ENCODE measurements at places on chromosomes 12 and 14.
A peak's percentile ranks its signal among the peaks of the same experiment; 100 is the strongest.

- DNase-seq: no peak
Measured at GRCh38 chr12:108400481-108400880, 61.4 kb upstream of the CMKLR1 start.

- DNase-seq: no peak
Measured at GRCh38 chr12:31207799-31208465, 118.0 kb downstream of the SINHCAF start.

- no peak for DNase-seq
Measured at GRCh38 chr12:51643951-51644350, 52.9 kb downstream of the SCN8A start.

- no peak for DNase-seq
Measured at GRCh38 chr14:39984323-39984722, 552.1 kb upstream of the FBXO33 start.

DNA sequence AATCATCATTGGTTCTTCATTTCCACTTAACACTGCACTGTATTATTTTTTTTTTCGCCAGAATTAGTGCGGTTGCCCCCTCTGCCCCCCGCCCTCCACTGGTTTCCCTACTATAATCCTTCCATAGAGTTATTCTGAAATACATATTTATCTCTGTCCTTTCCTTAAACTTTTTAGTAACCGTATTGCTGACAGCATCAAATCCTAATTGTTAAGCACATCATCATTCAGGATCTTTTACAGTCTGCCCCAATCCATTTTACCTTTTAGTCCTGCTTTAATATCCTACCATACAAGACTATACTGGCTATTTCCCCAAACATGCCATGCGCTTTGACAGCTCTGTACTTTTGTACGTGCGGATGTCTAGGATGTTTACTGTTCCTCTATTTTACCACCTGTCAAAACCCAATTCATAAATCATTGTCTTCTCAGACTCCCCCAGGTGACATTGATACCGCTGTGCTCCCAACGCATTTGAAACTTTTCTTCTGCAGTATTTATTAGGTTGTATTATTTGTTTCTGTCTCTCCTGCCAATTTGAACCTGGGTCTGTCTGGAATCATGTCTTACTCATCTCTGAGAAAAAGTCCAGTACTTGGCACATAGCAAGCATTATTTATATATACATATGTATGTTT is 1.0 kb downstream of the FGFR1OP2 start:
- DNase-seq: no peak

GRCh38 chr12:72901685-72902084 is 629.5 kb downstream of the TRHDE start:
- DNase-seq: no peak

DNA sequence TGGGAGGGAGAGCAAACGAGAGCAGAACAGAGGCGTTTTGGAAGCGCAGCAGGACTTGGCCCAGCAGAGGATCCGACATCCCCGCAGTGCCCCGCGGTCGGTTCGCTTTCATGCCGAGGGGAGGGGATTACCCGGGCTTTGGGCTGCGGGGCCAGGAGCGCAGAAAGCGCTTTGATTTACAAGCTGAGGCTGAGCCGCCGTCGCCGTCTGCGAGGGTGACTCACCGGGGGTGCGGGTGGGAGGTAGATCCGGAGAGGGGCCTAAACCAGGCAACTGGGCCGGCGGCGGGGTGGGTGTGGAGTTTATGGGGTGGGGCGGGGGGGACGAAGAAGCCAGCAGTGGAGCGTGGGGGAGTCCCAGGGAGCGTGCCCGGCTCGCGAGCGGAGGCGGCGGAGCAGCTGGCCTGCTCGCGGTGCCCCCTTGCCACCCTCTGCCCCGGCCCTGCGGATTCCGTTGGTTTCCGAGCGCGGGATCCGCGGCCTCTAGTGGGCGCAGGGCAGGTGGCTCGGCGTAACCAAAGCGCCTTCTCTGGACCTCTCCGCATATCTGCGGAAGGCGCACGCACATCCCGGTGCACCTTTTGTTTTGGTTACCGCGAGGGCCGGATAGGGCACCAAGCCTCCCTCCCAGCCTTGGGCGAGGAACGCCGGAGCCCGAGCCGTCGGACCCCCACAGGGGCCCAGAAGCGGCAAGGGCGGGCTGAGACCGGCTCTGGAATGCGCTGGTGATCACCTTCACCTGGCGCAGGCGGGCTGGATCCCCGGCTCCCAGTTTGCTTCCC is 2.6 kb downstream of the SIX4 start:
- peak; percentile 26 for DNase-seq

DNA sequence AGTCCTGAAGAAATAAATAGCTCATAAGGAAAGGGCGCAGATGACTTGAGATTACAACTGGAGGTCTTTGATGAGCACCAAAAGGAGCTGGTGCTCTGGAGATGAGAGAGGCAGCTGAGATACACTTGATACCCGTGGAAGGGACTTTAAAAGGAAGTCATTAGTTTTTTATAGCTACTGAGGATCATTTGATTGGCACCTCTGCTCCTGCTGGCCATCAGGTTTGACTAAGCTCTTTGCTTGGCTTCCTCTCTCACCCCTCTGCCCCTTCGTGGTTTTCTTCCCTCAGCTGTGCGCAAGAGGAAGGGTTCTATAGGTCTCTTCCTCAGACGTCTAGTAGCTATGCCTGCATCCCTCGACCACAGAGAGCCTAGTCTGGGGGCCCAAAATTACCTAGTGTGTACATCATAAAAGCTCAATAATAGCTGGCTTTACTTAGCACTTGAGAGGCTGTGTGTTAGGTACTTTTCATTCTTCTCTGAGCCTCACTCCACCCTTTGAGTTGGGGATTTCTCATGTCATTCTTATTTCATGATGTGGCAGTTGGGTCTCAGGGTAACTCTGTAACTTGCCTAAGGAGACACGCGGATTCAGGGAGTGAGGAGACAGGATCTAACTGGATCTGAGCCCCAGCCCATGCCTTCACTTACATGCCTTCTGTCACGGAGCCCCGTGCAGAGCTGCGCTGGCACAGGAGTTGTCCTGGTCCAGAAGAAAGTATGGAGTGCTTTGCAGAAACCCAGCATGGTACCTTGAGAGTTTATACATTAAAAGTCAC is 68.4 kb upstream of the ASPG start:
- DNase-seq: no peak

DNA sequence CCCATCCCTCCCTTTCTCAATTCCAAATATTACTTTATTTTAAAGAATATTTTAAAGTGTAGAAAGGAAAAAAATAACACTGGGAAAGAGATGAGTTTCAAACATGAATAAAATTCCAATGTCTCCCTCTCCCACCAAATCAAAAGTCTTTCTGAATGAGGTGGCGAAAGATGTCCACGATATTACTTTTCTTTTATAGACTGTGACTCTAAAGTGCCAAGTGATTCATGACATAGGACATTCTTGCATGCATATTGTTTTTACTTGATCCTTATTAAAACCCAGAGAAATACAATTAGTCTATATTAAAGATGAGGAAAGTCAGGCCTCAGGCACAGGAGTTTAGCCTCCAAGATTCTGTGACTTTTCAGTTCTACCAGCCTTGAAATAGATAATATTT is 16.0 kb upstream of the LUM start:
- DNase-seq: no peak

DNA sequence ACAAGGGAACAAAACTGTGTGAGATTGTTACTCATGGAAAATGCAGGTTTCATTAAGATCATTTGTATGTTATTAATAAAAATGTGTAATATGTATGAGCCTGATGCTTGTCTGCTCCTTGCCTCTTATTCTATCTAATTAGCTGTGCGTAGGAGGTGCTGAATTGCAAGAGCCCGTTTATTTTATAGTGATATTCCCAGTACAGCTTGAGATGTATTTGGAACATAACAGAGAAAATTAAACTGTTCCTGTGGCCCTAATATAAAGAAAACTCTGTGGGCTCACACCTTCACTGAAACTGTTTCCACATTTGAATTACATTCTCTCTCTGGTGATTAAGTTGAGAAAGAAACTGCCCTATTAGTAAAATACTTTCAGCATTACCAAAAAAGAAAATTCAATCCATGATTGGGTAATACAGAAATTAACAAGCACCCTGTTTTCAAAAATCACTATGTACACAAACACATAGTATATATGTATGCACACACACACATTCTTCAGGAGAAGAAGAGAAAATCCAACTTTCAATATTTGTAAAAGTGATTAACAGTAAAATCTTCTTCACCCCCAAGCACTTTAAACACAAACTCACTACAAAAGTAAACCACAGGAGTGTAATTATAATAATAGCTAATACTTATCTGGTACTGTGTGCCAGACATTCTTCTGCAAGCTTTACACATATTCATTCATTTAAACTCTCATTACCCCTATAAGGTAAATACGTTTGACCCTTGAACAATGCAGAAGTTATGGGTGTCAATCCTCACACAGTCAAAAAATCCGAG is 233.2 kb downstream of the PHLDA1 start:
- no peak for DNase-seq

- DNase-seq: no peak
Measured at GRCh38 chr12:69343357-69343756, 4.8 kb upstream of the LYZ start.

- no peak for DNase-seq
Measured at GRCh38 chr12:6696690-6697583, 3.7 kb downstream of the PIANP start.

DNA sequence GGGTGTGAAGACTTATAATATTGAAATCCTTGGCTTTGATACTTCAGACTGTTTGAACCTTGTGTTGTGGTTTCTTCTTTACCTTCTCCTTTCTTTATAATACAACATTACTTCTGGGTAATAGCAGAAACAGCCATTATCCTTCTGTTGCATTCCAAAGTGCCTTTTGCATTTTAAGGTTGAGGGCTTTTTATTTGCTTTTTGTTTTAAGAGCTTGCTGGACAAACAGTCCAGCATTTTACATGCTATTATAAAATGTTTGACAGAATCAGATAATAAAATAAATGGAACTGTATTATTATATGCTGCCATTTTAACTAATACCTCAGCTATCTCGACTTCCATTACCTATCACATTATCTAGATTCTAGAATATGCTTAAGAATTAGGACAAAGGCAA is 14.0 kb downstream of the RNF34 start:
- DNase-seq: no peak

GRCh38 chr14:24940213-24940783 is 109.6 kb downstream of the STXBP6 start:
- DNase-seq: no peak

DNA sequence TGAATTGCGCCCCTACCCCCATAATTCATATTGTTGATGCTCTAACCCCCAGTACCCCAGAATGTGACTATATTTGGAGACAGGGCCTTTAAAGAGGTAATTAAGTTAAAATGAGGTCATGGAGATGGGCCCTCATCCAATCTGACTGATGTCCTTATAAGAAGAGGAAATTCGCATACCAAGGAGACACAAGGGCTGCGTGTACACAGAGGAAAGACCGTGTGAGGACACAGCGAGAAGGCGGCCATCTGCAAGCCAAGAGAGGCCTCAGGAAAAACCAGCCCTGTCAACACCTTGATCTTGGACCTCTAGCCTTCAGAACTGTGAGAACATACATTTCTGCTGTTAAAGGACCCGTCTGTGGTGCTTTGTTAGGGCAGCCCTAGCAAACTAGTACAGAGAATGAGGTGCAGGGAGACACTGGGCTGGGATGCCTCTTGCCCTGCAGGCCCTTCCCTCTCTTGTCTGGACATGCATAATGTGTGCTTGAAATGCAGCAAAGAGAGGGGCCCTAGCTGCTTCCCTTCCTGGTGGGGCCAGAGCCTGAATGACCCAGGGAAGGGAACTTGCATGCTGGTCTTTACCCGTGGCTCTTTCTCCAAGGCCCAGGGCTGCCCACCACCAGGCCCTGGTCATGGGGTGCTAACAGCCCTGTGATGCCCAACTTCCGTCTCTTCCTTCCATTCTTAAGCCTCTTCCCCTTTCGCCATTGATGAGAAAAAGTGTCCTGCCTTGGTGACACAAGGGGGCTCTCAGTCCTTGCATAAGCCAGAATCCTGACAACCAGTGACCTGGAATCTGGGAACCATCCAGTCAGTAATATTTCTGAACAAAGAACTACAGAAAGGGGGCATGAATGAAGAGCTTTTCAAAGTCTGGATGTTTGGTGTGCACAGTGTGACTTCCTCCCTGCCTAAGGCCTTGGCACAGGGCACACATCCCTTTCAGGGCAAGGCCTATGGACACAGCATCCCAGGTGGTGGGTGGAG is 50.0 kb upstream of the GPATCH2L start:
- no peak for DNase-seq

DNA sequence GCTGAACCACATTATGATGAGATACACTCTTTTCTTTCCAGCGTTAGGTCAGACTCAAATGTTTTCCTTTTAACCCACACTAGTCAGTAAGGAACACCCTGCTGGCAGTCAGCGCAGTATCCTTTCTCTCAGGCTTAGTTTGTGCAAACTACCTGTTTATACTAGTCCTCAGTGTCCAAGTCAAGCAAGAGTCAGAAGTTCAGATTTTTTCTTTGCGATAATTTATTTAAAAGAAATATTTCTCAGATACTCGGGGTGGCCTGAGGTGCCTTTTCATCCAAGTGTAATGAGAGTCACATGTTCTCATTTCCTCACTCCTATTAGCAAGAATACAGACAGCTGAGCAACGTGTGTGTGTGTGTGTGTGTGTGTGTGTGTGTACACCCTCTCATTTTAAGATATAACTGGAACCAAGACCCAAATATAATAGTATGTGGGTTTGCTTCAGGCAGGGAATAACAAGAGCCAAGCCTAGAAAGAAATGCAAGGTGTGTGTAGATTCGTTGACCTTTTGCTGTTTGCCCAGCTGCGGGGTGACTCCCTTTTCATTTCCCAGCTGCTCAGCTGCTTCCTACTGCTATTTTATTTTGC is 182.7 kb downstream of the KICS2 start:
- DNase-seq: no peak

- no peak for DNase-seq
Measured at GRCh38 chr12:30963709-30964564, 37.4 kb downstream of the TSPAN11 start.

GRCh38 chr14:55964091-55964490 is 154.1 kb upstream of the PELI2 start:
- DNase-seq: no peak

DNA sequence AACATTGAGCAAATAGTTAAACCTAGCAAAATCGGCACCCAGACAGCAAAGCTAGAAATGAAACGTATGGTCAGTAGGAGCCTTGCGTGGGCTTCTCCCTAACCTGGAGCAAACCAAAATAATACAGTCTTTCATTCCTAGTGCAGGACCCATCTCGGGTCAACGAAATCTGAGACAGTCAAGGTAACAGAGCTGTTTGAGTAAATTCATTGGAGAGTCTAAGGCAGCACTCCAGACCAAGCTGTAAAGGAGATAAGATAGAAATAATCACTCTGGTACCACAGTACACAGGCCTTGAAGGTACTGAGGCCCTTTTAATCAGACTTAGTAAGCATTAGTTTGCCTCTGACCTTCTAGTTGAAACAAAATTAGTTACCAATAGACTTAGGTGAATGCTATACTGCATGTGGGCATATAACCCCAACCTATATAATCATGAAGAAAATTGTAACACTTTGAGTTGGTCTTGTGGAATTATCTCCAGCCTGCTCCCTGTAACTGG is 54.4 kb upstream of the BICD1 start:
- DNase-seq: no peak

DNA sequence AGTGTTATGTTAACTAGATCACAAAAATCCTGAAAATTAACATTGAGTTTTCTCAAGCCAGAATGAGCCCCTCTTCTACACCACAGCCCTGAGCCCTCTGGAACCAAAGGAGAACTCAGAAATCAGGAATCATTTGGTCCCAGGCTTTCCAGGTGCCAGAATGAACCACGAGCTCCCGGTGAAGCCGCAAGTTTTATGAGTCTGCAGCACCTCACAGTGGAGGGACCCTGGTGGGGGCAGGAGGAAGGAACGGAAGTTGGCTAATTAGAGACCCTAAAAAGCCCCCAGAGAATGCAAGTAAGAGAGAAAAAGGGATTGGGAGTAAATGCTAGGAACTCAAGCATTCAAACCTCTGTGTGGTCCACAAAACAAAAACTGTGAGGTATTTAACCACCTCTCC is 52.9 kb upstream of the BCL2L14 start:
- no peak for DNase-seq

- no peak for DNase-seq
Measured at GRCh38 chr12:91910871-91911388, 234.7 kb downstream of the BTG1 start.

All from stimulated activated CD4-positive, alpha-beta T cell treated with anti-CD3 and anti-CD28 coated beads, Interleukin-12 subunit alpha, Interleukin-12 subunit beta, amount 100 ng/mL, for 48 hours (primary cell).